ENCODE measurements at places on chromosomes 16 and 17.

DNA sequence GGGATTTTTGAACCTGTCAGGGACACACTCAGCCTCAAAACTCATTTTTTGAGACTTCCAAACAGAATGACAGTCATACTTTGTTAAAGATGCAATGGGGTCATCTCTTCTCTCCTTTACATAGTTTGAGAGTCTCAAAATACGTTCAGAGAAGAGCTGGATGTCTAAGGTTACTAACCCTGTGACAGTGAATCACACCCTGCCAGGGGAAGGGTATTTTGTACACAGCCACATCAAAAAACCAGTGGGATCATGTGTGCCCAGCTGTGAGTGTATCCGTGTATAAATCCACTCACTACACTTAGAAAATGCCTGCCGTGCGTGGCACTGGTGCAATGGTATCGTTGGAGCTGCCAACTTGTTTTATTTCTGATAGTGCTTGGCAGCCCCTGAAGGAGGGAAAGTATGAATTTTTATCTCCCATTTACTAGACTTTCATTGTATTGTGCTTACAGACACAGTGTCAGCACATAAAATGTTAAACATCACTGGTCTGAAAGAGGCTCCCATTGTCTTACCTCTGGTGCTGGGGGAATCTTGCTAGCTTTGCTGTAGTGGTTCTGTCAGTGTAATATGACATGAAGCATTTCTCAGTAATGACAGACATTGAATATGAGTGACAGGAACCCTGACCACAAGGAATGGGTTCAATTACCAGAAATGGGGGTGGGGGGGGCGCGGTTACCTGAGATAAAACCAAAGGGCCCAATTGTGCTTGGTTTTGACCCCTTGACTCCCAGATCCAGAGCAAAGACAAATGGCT is 256.3 kb downstream of the FTO start:
- DNase-seq = no peak

GRCh38 chr16:81713796-81714195 is 65.3 kb upstream of the PLCG2 start:
- DNase-seq = no peak

- no peak for DNase-seq
Observed at GRCh38 chr17:32100971-32101631, 41.2 kb upstream of the RHOT1 start.

- DNase-seq = no peak
Observed at GRCh38 chr16:56973294-56973689, 11.5 kb downstream of the CETP start.

DNA sequence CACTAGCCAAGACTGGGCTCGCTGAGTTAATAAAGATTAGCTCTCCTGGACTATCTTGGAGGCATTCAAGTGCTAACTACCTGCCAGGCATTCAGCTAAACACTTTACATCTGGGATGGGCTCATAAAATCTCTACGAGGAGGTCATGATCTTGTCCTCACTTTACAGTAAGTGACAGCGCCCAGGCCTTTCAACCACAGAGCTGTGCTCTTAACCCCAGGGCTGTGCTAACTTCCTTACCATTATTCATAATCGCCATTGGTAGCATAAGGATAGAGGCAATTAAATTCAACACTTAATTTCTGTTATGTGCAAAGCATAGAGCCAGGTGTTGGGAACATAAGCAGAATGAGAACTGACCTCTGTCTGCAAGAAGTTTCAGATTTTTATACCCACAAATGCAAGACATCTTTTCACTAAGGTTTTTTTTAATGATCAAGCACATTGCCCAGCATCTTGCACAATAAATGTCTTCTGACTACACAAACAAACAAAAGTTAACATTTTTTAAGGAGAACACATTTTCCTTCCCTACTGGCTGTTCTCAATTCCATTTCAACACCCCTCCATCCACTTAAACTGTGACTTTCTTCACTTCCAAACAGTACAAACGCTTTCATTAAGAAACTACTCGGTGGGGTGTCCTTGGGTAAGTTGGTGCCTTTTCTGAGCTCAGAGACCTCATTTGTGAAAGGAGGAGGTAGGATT is 172.3 kb downstream of the C16orf78 start:
- no peak for DNase-seq

GRCh38 chr16:25271421-25271820 is 13.8 kb upstream of the ZKSCAN2 start:
- no peak for DNase-seq

DNA sequence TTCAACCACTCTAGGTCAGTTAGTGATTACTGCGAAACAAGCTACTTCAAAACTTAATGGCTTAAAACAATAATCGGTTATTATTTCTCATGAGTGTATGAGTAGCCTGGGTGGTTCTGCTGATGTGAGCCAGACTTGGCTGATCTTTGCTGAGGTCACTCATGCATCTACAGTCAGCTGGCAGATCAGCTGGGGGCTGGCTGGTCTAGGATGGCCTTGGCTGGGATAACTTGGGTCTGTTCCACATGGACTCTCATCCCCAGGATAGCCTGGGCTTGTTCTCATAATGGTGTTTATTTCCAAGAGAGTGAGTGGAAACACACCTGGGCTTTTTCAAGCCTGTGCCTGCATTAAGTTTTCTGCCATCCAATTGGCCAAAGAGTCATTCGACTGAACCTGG is 13.0 kb downstream of the CCDC182 start:
- DNase-seq = no peak

DNA sequence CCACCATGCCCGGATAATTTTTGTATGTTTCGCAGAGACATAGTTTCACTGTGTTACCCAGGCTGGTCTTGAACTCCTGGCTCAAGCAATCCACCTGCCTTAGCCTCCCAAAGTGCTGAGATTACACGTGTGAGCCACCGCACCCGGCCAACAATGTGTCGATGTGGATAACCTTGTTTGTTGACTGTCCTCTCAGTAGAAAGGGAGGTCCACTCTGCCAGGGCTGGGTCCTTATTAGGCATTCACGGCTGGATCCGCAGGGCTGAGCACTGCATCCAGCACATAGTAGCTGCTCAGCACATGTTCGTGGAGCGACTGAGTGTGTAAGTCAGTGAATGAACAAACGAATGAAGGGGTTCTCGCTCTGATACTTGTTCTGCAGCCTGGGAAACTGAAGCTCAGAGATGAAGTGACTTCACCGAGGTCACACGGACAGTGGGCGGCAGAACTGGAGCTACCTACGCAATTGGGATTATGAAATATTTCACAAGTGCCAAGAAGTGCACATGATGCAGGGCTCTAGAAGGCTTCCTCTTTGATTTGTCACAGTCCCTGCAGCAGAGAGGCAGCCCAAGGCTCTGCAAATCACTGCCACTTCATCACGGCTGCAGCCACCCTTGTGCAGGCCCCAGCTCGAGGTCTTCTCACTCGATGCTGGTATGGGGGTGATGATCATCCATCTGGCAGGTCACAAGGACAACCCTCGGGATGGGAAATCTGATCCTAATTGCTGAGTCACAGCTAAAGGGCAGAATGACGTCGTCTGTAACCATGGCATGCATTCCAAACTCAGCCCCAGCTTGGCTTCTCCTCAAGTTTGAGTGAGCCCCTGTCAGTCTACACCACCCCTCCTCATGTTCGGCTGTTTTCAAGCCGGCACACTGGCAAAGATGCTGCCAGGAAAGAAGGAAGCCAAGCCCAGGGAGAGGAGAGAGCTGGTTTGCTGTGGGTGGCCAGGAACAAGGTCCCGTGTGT is 28.0 kb upstream of the SNN start:
- peak; percentile 91 for DNase-seq

GRCh38 chr16:79716645-79717332 is 116.3 kb upstream of the MAF start:
- no peak for DNase-seq

DNA sequence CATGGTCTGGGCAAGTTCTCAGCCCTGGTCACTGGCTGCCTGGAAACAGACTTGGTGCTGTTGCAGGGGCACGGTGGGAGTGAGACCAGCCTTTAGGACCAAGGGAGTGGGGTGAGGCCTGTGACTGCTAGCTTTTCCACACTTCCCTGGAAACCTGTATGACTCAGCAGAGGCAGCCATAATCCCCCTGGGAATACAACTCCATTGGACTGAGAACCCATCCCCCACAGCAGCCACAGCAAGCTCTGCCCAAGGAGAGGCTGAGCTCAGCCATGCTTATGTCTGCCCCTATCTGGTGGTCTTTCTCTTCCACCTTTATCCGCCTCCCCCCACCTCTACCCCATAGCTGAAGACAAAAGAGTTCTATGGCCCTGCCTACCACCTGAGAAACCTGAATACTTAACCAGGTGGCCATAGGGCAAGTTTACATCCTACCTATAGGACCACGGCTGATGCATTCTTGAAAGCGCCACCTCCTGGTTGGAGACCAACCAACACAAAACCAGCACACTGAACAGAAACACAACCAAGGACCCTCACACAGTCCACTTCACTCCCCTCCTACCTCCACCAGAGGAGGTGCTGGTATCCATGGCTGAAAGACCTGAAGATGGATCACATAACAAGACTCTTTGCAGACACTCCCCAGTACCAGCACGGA is 816.2 kb upstream of the SOX9 start:
- no peak for DNase-seq

DNA sequence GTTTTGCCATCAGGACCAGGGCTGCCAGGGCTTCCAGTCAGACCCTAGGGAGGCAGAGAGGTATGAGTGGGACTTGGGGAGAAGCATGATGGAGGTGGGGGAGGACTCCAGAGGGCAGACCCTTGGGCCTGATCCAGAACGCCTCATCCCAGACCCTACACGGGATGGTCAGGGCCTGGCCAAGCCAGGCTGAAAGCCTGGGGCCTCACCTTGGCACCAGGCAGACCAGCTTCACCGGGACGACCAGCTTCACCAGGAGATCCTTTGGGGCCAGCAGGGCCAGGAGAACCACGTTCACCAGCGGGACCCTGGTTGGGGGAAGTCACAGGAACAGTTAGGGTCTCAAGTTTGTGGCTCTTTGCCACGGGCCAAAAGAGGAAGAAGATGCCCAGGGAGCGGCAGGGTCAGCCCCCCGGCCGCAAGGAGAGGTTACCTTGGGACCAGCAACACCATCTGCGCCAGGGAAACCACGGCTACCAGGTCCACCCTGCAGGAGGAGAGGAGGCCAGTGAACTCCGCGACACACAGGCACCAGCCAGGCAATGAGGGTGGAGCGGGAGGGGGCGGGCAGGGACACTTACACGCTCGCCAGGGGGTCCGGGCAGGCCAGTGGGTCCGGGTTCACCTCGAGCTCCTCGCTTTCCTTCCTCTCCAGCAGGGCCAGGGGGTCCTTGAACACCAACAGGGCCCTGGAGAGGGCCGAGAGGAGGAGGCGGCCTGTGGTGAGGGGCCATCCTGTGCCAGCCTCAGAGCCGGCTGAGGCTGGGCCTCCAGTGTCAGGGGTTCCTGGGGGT is 7.1 kb downstream of the COL1A1 start:
- DNase-seq = peak; percentile 35

- DNase-seq = no peak
Observed at GRCh38 chr17:19996502-19996901, 12.7 kb upstream of the SPECC1 start.

DNA sequence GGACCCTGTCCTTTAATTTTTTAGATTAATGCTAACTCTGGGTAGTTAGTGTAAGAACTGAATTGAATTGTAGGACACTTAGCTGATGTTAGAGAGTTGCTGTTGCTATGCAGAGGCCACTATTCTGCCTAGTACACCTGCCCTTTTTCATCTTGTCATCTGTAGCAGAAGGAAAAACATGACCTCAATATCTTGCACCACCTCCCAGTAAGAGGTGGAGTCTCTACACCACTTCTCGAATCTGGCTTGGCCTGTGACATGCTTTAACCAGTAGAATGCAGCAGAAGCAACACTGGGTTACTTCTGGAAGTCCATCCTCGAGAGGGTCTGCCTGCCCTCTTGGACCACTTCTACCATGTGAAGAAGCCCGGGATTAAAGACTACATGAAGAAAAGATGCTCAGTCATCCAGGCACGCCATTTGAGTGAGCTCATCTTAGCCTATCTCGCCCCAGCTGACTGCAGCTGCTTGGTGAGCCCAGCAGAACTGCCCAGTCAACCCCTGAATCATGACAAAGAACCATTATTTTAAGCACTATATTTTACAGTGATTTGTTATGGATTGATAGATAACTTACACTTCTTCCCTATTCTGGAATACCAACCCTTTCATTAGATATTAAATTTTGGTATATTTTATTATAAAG is 153.5 kb downstream of the MYO1D start:
- no peak for DNase-seq

DNA sequence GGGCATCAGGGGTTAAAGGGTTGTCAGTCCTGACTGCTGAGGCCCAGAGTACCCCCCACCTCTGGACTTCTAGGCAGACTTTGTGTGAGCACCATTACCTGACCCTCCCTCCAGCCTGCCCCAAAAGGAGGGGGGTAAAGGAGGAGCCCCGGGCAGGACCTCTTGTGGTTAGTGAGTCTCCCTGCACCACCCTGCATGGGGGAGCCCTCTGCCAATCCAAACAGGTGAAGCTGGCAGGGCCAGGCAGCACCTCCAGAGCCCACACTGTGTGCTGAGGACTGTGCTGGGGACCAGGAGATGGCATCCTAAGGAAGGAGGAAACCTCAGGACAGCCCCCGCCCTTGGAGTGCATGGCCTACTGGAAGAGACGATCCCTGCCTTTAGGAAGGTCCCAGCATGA is 2.6 kb upstream of the KRT14 start:
- no peak for DNase-seq

DNA sequence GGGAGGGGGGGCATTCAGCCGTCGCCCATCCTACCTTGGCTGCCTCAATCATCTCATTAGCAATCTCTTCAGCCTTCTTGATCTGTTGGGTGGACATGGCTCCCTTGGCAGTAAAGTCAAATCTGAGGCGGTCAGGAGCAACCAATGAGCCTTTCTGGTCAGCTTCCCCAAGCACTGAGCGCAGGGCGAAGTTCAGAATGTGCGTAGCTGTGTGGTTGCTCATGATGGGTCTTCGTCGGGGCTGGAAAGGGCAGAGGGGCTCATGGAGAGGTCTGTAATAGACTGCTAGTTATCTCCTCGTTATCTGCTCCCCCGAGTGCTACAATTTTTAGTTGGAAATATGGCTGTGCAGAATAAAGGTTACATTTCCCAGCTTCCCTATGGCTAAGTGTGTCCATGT is 7.2 kb upstream of the EXOSC6 start:
- DNase-seq = no peak

DNA sequence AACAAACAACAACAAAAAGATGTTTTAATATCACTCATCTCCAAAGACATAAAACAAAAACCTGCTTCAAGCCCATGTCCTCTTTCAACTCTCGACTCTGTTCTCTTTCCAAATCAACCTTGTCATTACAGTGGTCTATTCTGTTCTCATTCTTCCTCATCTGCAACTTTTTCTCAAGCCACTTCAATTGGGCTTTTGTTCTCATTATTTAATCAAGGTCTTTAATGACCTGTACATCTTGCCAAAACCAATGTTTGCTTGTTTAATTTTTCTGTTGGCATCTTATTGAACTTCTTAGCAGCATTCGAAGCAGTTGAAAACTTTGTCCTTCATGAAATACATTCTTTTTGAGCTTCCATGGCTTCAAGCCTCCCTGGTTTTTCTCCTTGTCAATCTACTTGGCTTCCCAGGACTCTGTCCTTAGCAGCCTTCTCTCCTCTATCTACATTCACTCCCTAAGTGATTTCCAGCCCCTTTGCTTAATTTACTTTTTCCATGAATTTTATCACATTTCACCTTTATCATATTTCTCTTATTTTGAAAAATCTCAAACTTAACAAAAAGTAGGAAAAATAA is 19.6 kb upstream of the RABEP1 start:
- no peak for DNase-seq

GRCh38 chr17:57470906-57471305 is 214.6 kb downstream of the MSI2 start:
- no peak for DNase-seq

- peak; percentile 91 for DNase-seq
Observed at GRCh38 chr17:69654981-69655855, 240.7 kb downstream of the MAP2K6 start.

All from astrocyte of the spinal cord (primary cell).